Activated naive CD8-positive, alpha-beta T cell treated with anti-CD3 and anti-CD28 coated beads, Interleukin-2, amount 50 U/mL, for 16 hours (primary cell): ENCODE measurements at places on chromosomes 13 and 19.

DNA sequence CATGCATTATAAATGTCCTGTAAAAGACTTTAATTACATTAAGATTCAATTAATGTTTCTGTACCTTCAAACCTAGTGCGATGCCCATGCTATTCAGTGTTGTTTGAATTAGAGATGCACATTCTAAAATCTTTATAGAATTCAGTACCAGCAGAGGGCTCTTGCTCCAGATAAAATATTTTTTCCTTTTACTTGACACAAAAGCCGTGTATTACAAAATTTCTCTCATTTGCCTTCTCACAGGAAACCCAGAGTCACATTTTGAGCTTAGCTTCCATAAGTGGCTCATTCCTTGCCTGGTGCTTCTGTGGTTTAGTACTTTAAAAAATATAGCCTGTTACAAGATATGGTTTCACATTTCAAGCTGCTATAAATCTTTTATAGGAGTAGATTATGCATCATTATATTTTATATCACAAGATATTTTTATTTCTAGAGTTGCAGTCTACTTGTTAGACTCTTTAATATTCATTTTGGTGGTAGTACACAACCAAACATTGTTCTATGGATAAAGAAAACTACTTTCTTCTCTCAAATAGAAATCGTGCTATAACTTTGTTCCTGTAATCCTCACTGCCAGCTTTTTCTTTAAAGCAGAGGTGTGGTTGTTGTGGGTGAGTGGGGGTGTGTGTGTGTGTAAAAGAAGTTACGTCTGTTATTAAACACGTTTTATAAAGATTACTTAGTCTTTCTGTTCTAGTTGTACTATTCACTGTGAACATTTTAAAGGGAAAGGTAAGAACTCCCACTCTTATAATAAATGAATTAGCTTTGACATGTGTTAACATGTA is 101.4 kb downstream of the RNF17 start:
- DNase-seq, result no peak

DNA sequence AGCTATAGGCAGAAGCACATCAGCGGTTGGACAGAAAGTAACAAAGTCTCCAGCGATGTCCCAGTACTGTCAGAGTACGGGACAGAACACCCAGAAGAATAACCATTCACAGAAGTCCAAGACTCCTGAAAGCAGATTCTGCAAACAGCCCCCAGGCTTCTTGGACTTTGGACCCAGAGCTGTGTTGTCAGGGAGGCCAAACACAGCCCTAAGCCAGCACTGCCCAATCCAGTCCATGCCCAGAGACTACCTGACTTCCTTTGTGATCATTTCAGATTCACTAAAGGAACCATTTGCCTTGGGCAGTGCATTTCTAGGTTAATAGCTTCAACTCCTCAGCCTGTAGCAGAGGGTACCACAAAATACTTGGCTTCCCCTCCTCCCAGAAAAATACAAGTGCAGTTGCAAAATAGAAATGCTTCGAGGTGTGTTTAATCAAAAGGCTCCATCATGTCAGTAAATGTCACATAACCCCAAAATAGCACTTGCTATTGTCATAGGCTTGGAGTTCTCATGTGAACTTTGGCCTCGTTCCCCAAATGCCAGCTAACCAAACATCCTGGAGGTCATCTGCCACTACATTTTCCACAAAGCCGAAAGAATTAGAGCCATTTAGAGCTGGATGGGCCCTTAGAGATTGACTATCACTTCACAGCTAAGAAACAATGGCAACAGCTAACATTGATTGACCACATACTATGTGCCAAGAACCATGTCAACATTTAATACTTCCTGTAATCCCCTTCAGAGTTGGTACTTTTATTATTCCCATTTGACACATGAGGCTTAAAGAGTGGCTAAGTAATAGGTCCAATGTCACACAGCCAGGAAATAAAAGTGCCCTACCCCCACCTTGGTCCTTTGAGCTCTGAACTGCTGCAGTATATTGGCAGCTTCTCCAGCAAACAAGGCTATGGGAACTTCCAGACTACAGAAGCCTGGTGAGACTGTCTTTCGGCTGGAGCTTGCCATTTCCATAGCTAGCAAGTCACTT is 329.9 kb downstream of the FOXO1 start:
- no peak for DNase-seq

GRCh38 chr13:24888291-24888931 is 124.4 kb downstream of the RNF17 start:
- no peak for DNase-seq

DNA sequence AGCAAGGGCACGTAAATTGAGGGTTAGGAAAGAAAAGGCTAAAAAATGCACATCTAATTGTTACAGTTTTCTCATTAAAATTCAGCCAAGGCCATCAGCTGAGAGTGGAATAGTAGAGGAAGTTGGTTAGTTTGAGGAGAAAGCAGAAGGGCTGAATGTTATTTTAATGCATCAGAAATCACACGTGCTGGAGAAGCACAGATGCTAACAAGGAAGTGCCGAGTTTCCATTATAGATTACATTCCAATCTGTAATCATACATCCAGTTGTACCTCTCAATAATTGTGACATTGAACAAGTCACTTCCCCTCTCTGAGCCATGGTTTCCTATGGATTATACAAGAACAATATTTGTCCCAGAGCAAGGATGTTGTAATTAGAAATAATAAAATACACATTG is 25.1 kb downstream of the FPR3 start:
- no peak for DNase-seq

GRCh38 chr19:7832781-7833180 is 2.8 kb downstream of the EVI5L start:
- DNase-seq, result no peak

DNA sequence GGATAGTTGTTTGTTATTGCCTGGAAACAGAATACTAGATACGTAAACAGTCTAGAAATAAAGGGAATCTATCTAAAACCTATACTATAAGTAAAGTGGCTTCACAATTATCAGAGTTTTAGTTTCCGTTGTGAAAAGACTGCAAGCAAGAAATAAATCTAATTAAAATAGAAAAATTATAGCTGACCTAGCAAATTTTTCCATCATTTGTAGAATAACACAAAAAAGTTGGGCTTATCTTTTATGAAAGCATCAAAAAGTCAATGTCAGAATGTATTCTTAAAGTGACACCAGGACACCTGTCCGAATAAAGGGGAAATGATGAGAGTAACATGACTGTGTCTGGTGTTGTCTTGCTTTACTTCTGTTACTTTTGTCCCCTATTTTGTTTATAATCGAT is 1248.9 kb upstream of the MIR17HG start:
- DNase-seq, result no peak
